Stimulated activated CD4-positive, alpha-beta T cell treated with anti-CD3 and anti-CD28 coated beads, Interleukin-2, amount 100 ng/mL, for 24 hours (primary cell): ENCODE measurements at places on chromosomes 6 and 20.
A peak's percentile ranks its signal among the peaks of the same experiment; 100 is the strongest.

GRCh38 chr6:79076782-79077641 lies 1.0 kb downstream of the PHIP start:
- peak; percentile 86 for DNase-seq

DNA sequence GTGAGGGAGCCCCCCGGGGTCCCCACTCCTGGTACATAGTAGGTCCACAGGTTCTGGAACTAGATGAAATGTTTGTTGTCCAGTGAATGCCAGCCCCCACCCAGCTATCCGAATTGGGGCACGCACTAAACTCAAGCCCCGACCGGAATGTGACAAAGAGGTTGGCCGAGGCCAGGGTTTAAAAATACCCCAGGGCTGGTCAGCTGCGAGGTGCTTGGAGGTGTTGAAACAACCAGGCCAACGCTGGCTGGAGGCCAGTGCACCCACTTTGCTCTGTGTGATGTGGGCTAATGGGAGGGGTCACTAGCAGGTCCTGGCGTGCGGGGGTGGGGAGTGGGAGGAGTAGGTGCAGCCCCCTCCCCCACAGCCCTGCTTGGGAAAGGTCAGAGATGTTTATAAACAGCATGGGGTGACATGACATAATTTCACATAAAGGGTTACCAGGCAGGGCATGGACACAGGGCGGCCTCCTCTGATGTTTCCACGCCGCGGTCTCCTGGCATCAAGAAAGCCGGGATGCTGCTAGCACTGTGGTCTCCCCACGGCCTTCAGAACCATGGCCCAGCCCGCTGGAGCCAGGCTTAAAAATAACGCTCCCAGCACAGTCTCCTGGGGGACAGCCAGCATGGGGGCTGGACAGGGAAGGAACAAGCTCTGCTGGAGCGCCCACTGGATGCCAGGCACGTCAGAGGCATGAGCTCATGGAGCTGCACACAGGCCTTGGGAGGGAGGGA lies 111.2 kb upstream of the PTPN1 start:
- no peak for DNase-seq

GRCh38 chr6:163189609-163190008 lies 224.9 kb upstream of the QKI start:
- no peak for DNase-seq

DNA sequence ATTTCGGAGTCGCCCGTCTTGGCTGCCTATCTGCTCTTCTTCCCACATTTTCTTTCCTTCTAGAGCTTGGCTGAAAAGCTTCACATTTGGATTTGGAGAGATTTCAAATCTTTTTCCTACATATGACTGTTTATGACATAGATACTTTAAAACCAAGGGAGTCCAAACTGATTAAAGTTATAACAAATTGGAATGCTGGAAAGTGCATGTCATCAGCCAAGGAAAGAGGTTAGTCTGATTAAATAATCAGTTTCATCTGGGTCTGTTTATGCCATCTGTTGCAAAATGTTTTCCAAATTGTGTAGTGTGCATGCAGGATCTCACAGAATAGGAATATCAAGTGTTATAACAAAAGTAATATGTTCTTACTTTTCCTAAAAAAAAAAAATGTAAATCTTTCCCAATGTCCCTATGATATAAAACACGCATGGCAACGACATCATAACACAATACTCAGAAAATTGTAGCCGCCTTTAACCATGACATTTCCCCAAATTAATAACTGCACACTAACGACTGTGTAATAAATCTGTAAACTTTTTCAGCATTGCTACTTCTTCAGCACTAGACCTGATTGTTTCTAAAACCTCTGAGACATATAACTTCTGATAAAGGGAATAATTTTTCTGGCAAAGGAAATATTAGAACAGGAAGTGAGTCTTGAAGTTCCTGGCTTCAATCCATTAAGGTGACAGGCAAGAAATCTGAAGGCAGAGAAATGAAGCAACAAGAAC lies 230.2 kb upstream of the FOXQ1 start:
- no peak for DNase-seq

- no peak for DNase-seq
Measured at GRCh38 chr20:10488534-10488933, 53.4 kb downstream of the SLX4IP start.

- no peak for DNase-seq
Measured at GRCh38 chr6:140370976-140371870, 996.8 kb upstream of the CITED2 start.

- no peak for DNase-seq
Measured at GRCh38 chr20:15176929-15177328, 839.5 kb upstream of the FLRT3 start.

GRCh38 chr6:70398783-70399728 lies 14.3 kb upstream of the FAM135A start:
- DNase-seq: no peak

GRCh38 chr6:115908906-115909559 lies 151.7 kb downstream of the FRK start:
- DNase-seq: no peak

DNA sequence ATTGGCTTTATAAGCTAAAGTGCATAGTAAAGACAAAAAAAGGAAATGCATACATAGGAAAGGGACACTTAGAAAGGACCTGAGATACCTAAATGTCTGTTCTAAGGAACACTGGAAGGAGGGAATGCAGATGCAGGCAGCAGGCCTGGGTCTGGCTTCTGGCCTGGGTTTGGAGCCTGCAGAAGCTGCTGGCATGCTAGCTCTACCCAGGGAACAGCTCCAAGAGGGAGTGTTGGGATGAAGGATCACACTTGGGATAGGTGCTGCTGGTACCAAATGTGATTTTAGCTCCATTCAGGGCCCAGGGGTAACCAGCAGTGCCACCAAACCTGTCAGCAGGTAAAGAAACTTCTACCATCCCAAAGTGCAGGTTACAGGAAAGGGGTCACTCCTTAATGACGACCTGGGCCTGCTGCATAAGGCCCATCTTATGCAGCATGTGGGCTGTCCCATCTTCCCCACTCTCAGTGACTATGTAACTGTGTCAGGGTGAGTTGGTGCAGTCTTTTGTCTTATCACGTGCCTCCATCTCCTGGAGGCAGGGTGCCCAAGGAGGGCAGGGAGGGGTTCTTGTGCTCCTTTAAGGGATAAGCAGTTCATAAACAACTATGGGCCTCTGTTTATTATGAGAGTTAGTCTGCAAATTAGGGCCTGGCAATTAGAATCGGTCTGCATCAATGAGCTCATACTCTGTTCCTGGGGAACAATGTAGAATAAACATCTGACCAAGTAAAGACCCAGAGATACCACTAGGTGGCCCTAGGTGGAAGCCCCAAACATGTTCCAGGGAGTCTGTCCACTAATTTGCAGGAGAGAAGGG lies 26.9 kb downstream of the DDX27 start:
- no peak for DNase-seq

DNA sequence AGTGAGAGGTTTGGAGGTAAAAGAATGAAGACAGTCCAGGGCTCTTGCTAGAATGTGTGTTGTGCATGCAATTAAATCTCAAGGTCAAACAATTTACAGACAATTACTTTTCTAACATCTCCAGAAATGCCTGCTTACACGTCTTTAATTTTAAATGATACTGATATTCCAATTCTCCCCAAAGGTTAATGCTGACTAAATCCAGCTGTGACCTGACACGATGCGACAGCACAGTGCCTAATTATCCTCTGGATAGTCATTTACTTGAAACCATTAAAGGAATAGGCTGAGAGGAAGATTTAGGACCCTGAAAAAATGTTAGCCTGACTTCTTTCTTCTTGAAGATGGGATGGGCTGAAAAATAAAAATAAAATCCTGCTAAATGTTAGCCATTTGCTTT lies 178.2 kb upstream of the MMS22L start:
- no peak for DNase-seq

DNA sequence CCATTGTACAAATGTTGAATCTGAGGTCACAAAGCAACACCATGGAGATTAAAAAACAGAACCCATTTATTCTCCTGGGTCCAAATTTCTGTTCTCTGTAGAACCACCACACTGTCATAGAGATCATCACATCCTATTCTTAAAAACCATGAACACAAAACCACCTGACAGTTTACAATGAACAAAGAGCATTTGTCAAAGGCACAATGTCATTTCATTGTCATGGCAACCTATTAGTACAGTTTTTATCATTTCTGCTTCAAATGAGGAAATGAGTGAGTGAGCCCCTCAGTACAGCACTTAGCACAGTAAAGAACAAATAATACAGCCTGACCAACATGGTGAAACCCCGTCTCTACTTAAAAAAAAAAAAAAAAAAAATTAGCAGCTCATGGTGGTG lies 23.1 kb upstream of the LAMP5 start:
- DNase-seq: no peak

DNA sequence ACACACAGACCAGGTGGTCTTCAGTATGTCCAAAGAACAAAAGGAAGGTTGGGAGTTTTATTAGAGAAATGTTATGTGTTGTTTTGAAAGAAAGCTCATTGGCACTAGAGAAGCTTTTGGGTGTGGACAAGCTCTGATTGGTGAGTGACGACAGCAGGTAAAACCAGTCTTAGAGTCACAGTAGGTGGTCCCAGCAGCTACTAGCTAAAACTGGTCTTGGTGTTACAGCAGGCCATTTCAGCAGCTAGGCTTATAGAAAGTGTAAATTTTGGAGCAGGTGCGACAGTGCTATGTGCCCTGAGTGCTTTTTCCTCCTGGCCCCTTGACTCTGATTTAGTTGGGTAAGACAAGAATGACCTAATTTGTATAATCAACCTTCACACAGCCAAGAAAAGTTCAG lies 3.6 kb downstream of the CLDN20 start:
- DNase-seq: no peak

- DNase-seq: no peak
Measured at GRCh38 chr6:169976301-169977081, 225.1 kb downstream of the ERMARD start.

GRCh38 chr6:10659699-10660348 lies 34.6 kb downstream of the C6orf52 start:
- no peak for DNase-seq

GRCh38 chr6:24272553-24272952 lies 85.3 kb downstream of the DCDC2 start:
- DNase-seq: no peak

DNA sequence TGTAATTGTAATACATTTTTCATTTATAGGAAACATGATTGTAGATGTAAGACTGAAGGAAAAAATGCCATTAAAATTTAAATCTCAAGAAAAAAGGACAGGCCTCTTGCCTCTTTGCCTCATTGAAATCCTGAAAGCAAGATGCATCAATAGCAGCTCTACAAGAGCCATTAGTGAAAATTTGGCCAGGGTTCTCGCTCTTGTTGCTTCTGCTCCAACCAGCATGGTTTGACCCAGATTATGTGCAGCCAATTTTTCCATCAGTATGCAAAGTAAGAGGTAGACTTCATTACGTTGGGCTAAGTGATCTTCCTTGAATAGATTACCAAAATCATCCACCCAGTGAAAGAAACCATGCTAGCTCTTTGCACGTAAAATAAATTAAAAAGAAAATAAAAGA lies 106.6 kb downstream of the SGK1 start:
- no peak for DNase-seq

DNA sequence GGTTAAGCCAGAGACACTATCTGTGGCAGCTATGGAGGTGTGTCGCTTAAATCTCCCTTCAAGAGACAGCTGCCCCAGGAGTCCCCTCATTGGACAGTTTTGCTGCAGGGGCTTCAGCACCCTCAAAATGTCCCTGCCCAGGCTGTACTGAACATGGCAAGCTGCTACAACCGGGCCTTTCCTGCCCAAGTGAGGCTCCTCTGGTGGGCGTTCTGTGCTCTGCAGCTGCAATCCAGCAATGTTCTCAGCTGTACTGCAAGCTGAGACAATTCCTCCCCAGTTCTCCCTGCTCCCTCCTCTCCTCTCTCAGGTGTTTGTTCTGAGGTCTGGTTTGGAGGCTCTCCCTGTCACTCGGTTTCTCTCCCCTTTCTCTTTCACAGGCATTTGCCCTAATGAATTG lies 190.8 kb upstream of the LAMP5 start:
- no peak for DNase-seq

GRCh38 chr6:113464536-113464935 lies 392.6 kb upstream of the MARCKS start:
- DNase-seq: no peak

DNA sequence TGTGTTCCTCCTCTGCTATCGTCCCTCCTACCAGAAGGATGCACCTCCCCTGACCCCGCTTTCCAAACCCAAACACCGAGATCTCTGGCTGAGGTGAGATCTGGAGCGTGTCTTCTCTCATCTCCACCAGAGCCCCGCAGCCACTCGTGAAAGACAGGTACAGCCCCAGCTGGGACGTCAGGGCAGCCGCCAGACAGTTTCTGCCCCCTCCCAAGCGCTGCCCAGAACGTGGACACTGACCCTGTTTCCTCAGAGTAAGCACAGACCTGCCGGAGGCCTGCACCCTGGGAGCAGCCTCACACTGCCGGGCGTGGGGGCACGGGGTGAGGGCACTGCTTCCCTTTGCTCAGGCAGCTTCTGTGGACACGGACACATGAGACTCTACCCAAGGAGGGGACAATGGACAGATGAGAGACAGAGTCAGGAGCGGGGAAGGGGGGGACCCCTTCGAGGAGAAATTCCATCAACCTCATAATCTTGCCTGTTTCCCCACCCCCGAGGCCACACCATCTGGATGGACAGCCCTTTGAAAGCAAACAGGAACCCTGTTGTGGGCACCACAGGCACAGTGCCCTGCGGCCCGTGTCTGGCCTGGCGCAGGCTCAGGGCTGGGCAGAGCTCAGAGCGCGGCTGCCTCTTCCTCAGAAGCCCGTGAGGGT lies 210.6 kb downstream of the DLL1 start:
- no peak for DNase-seq

DNA sequence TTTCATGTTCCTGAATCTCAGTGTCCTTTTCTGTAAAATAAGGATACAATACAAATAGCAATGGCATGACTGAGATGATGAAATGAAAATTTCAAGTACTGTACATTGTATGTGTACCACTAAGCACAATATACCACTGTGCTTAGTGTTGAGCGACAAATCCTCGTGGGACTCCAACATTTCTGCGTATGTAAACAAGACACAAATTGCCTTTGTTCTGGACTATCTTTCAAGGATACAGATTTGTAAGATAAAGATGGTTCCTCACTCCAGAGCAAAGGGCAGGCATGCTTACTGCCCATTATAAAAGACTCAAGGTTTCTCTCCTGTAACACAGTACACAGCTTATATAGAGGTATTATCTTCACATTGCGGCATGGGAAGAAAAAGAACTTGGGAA lies 6.0 kb downstream of the RARS2 start:
- DNase-seq: no peak

- no peak for DNase-seq
Measured at GRCh38 chr6:132907914-132908313, 93.5 kb downstream of the RPS12 start.

DNA sequence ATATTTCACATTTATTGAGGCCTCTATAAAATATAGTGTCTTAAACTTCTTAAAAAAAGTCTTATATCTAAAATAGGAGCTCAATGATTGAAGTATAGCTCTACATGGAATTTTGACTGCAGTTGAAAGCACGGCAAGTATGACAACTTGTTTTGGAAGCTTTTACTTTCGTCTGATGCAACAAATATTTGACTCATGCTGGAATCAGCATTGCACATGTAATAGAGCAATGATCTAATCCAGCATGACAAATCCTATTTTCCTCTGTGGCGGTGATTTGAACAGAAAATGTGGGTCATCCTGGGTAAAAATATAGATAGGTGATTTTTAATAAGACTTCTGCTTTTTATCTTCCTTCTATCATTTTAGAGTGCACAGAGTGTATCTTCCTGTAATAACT lies 111.6 kb downstream of the TINAG start:
- DNase-seq: no peak

GRCh38 chr6:52598123-52598823 lies 21.4 kb upstream of the TRAM2 start:
- peak; percentile 28 for DNase-seq
